Stimulated activated CD4-positive, alpha-beta T cell treated with anti-CD3 and anti-CD28 coated beads, Interleukin-1b, Interleukin-23, amount 100 ng/mL, for 1 hour (primary cell): ENCODE measurements at places on chromosomes 3 and 15.

DNA sequence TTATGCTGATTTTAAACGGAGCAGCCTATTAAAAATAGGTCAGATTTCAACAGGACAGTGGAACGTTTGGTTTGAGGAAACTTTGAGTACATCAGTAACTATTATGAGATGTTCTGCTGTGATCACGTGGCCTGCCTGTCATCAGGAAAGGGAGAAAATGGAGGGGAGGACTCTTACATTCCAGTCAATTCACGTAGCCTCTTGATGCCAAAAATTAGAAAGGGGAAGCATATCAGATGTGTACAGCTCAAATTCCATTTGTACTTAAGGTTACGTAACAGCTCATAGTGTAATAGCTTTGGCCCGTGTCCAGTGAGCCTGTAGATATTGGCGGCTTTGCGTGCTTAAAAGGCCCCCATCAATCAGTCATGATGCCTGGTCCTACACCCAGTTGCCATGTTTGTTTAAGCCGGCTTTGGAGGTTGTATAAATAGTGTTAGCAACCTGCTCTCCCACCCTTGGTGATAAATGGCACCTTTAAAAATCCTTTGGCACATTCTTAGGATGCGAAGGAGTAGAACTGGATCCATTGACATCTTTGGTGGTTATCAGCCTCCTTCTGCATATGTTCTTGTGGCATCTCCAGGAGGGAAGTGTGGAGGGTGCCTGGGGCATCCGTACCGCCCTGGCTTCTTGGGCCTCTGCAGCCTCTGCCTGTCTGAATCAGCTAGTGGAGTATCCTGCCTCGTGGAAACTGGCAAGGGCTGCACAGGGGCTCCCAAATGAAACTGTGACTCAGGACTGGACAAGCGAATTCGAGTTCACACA lies 163.9 kb downstream of the THSD4 start:
- DNase-seq, result no peak

DNA sequence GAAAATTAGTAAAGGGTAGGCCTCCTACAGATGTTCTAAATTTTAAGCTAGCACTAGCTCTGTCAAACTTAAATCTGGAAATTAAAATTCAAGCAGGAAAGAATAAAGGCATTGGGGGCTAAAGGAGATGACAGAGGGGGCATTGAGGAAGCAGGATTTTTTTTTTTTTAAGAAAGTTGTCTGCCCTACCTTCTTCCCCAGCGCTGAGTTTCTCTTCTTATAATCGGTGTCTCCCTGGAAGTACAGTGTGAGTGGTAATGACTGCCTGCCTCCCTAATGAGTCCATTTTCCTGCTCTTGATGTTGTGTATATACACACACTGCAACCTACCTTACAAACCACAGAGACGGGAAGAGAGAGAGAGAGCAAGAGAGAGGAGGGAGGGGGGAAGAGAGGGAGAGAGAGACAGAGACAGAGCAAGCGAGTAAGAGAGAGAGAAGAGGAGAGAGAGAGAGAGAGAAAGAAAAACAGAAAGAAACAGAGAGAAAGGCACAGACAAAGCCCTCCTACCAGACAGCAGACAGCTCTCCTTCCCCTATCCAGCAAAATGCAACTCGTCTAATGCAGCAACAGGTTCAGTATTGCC lies 47.0 kb downstream of the ZBTB20 start:
- no peak for DNase-seq

GRCh38 chr3:52230461-52230860 lies 5.0 kb upstream of the TLR9 start:
- no peak for DNase-seq

GRCh38 chr15:35728219-35728940 lies 182.4 kb upstream of the DPH6 start:
- no peak for DNase-seq

GRCh38 chr3:175868626-175869025 lies 1009.5 kb downstream of the NAALADL2 start:
- DNase-seq, result no peak

DNA sequence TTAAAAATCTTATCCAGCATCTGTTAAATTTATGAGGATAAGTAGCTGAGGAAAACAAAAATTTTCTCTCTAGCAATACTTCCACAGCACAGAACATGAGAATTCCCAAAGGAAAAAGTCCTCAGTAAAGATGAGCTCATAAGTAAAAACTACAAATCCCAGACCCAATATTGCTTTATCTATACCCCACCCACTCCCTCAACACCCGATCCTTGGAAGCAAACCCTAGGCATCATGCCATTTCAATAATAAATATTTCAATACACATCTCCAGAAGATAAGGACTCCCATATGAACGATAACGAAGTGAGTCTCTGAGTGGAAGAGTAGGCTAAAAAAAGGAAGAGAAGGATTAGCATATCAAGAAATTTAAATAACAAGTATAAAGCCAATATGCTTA lies 8.3 kb upstream of the PRR20G start:
- DNase-seq, result no peak
